HS-27A (cell line): ENCODE measurements at places on chromosomes 13 and 19.

GRCh38 chr13:113850722-113851479 lies 13.0 kb downstream of the GAS6 start:
- DNase-seq, result no peak

GRCh38 chr19:23851966-23852365 lies 62.7 kb upstream of the ZNF726 start:
- no peak for DNase-seq

DNA sequence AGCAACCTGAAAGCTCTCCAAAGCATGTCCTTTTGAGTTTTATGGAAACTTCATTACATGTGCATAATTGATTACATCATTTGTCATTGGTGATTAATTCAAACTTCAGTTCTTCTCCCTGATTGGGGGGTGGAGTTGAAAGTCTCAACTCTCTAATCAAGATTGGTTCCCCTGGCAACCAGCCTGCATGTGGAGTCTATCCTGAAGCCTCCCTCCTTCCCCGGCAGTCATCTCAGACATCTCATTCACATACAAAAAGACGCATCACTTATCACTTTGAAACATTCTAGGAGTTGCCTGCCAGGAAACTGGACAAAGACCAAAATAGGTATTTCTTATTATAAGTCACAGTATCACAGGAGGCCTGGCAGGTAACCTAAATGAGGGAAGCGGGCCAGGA lies 50.5 kb downstream of the TEX26 start:
- DNase-seq, result no peak

- DNase-seq, result no peak
These were observed 5.3 kb downstream of the TTYH1 start for GRCh38 chr19:54420383-54421168.

DNA sequence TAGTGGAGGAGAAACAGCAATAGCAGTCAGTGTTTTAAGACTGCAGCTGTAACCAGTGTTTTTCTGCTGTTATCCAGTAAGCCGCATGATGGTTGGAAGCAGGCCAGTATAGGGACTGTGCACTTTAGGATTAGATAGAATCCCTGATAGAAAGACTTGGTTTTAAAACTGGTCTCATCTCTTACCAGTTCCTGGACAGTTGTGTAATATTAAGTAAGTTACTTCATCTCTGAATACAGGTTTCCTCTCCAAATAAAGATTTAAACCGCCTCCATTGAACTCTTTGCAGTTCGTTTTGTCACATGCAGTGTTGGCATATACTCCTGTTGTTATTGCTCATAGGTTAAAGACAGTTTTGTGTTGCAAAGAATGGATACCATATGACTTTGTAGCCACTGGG lies 25.6 kb downstream of the URI1 start:
- no peak for DNase-seq

- no peak for DNase-seq
These were observed 42.0 kb upstream of the IPO5 start for GRCh38 chr13:97911311-97912138.

DNA sequence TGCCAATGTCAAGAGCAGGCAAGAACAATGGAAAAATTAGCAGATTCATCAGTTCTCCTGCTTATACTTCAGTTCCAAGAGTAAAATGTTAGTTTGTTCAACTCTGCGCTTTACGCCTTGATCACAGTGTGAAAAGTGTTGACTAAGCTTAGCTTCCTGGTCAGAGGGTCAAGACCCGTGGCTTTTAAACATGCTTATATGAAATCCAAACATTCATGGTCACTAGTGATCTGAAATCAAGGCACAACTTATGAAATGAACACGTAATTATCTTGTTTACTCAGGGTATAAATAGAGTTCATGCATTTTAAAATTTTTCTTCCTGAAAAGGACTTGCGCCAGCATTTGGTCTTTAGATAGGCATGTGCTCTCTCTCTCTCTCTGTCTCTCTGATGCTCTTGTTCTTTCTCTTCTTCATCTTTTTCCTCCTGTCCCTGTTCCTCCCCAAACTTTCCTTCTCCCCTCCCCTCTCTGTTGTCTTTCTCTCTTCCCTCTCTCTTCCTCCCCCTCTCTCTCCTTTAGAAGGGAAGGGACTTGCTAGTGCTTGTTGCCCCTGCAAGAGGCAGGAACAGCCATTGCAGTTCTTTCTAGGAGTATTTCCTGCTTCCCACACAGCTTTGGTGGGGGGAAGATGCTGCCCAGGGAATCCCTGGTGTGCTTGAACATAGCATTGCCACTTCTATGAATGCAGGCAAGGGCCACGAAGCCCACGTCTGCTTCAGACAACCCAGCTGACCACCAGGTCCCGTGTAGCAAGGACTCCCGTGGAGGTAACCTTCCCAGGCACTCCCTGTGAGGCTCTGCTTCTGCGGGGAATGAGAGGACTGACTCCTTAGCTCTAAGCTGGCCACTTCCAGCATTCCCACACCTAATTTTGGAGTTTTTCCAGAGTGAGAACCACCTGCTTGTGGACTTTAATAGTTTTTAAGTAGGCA lies 7.1 kb upstream of the ZNF536 start:
- no peak for DNase-seq

DNA sequence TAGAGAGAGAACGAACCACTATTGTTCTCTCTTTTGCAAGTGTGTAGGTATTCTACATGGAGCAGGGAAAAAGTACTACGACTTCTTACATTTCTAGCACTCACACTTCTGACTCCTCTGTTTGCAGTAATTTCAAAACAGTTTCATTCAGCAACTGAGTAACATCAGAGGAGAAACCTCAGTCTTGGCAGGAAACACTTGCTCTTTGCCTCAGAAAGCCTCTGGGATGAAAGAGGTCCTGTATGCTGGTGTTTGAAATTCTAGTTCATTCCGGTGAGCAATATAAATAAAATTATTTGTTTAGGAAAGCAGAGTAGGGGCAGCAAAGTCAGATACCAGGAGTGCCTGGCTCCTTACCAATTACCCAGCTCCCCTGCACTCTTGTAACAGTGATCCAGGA lies 595.5 kb downstream of the TBC1D4 start:
- DNase-seq, result no peak
